ENCODE measurements at places on chromosomes 4 and X.

GRCh38 chr4:107034091-107034995 is 1.8 kb downstream of the DKK2 start:
- DNase-seq, result peak; percentile 48

DNA sequence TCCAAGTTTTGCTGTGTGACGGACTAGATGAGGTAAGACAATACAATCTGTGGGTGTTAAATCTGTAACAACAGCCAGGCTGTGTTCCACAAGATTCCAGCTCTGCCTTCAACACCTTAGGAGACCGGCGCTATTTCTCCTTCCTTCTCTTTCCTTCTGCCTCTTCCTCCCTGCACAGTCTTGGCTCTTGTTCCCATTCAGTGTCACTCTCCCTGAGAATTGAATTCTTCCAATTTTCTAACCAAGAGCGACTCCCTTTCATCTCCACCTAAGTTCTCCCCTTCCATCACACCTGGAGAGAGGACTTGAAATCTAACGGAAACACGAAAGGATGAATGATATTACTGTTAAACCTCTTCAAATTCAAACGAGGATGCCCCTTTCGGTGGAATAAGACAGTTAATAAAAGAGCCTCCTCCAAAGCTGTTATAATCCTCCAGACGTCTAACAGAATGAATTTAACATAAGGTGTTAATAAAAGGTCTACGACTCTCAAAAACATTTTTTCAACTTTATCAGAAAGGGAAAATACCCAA is 2.7 kb downstream of the EPHA5 start:
- DNase-seq, result no peak

GRCh38 chr4:10207116-10207515 is 90.5 kb upstream of the WDR1 start:
- DNase-seq, result no peak

- DNase-seq, result no peak
Measured at GRCh38 chr4:111506706-111507105, 638.5 kb upstream of the FAM241A start.

DNA sequence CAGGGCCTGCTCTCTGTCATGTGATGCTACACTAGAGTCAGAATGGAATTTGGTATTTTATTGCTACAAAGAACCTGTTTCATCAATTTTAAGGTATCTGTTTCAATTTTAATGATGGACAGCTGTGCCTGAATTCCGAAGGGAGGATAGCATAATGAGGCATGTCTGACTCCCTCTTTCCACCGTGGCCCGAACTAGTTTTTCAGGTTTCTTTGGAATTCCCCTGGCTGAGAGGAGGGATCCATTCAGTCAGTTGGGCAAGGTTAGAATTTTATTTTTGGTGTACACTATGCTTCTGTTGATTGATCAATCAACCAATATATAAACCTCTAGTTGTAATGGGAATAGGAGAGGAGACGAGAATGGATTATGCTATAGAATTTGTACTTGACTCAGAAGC is 761.8 kb downstream of the FAM133A start:
- DNase-seq, result no peak

- no peak for DNase-seq
Measured at GRCh38 chrX:108068121-108068520, 23.2 kb downstream of the PSMD10 start.

DNA sequence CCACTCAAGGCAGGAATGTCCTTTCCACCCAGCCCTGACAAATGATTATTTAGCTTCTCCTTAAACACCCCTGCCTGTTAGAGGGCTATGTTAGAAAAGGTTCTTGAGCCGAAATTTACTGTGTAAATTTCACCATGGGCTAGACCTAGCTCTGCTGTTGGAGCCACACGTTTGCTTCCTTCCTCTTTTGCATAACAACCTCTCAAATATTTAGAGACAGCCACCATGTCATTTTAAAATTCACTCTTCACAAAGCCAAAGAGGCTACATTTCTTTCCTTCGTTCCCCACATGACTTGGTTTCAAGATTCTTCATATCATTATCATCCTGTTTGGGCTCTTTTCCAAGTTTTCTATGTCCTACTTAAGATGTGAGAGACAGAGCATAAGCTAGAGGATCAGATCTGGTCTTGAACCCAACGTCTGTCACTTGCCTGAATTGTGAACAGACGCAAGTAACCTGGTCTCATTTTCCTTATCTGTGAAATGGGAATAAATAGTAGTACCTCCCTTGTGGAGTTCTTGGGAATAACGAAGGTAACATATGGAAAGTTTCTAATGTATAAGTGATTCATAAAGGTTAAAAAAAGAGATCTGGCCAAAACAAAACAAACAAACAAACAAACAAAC is 6.7 kb downstream of the DOCK11 start:
- DNase-seq, result no peak

- no peak for DNase-seq
Measured at GRCh38 chr4:61511716-61512488, 311.8 kb downstream of the ADGRL3 start.

DNA sequence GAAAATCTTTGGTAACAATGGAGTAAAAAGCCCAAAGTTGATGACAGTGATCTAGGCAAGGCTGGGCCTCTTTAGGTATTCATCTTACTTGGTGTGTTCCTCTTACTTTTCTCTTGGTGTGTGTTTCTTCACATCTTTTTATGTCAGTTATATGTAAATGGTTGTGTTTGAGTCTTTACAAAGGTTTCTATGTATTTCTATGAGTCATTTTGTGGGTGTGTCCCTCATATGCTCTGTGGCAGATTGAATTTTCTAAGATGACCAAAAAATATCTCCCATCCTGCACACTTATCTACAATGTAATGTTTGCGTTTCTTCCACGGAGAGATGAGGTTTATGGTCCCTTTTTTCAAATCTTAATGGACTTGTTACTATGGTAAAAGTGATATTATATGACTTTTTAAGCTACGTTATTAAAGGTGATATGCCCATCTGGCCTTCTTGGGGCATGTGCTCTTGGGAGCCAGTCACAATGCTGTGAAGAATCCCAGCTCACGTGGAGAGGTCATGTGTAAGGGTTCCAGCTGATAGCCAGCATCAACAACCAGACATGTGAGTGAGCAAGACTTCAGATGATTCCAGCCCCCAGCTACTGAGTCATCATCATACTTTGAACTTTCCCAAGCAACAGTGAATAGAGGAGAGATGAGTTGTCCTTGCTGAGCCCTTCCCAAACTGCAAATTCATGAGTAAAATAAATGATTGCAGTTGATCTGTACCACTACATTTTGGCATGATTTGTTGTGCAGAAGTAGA is 126.9 kb downstream of the CBLL2 start:
- DNase-seq, result no peak

DNA sequence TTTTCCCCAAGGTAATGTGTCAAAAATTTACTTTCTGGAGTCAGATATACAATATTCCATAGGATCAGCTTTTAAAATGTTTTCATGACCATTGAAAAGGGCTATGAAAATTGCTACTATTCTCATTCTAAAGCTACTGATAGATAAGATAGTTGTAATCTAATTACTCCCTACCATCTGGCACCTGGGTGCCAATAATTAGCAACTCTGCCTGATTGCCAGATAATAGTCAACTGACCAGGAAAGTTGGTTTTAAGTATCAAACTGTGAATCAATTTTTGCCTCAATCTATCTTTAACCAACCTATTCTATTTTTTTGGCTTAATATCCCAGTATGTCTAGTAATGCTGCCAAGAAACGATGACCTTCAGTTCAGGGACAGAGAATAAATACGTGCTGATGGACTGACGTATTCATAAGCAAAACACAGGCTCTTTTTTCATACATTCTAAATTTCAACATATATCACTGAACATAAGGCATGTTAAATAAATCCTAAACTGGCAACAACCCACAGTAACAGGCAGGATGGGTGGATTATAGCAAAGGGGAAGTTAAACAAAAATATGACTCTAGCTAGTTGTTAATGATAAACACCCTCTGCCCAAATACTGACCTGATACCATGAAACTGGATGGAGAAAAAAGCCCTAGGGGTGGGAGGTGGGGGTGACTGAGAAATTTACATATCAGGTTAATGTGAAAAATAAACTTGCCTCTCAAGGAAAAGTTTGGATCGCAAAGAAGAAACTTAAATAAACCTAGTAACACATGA is 18.2 kb downstream of the SH3RF1 start:
- DNase-seq, result peak; percentile 70

- no peak for DNase-seq
Measured at GRCh38 chr4:155523358-155523757, 143.3 kb upstream of the GUCY1A1 start.

Measured in dermis blood vessel endothelial cell (primary cell).